Common myeloid progenitor, CD34-positive (primary cell): ENCODE measurements at places on chromosomes 6 and 20.

- DNase-seq = peak; percentile 91
These were observed 121.0 kb downstream of the BCAS1 start for GRCh38 chr20:53949319-53949839.

DNA sequence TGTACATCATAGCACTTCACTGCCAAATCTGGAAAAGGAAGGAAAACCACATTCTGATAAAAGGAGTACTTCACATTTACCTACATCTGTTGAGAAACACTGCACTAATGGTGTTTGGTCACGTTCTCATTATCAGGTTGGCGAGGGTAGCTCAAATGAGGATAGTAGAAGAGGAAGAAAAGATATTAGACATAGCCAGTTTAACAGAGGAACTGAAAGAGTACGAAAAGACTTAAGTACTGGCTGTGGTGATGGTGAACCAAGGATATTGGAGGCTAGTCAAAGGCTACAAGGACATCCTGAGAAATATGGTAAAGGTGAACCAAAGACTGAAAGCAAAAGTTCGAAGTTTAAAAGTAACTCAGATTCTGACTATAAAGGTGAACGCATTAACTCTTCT, 32.0 kb upstream of the GJA10 start:
- no peak for DNase-seq

- DNase-seq = peak; percentile 72
These were observed 72.6 kb upstream of the LY86 start for GRCh38 chr6:6515691-6516607.

DNA sequence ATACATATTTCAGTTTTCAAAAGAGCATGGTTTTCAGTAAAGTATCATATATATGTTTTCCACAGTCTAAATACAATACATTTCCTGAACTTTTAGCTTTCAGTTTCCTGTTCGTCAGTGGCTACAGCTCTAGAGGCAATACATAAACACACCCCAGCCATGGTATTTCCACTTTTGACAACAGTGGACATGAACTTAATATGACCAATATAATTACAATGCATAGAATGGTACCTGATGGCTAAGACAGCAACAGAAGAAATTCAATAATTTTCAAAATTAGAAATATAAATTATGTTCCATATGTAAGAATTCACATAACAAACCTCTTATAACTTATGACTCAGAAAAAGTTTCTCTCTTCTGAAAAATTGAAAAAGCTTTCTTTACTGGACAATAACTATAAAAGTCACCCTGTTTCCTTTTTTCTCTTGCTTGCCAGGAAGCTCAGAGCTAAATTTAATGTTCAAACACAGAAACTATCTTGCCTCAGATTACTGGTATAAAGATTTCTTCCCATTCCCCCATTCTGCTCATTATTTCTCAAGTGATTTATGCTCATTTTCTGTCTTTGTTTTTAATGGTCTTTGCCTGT, 19.2 kb downstream of the FKBP5 start:
- no peak for DNase-seq
